ENCODE measurements at places on chromosomes 12 and 14.

DNA sequence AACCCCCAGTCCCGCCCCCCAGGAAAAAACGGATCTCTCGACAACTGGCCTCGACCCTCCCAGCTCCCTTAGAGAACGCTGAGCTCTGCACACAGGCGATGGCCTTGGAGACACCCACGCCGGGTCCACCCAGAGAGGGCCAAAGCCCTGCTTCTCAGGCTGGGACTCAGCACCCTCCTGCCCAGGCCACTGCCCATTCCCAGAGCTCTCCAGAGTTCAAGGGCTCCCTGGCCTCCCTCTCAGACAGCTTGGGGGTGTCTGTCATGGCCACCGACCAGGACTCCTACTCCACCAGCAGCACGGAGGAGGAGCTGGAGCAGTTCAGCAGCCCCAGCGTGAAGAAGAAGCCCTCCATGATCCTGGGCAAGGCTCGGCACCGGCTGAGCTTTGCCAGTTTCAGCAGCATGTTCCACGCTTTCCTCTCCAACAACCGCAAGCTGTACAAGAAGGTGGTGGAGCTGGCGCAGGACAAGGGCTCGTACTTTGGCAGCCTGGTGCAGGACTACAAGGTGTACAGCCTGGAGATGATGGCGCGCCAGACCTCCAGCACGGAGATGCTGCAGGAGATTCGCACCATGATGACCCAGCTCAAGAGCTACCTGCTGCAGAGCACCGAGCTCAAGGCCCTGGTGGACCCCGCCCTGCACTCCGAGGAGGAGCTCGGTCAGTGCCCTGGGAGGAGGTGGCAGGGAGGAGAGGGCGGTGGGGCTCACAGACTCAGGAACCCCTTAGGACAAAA, 95.8 kb downstream of the LGMN start:
- no peak for DNase-seq

DNA sequence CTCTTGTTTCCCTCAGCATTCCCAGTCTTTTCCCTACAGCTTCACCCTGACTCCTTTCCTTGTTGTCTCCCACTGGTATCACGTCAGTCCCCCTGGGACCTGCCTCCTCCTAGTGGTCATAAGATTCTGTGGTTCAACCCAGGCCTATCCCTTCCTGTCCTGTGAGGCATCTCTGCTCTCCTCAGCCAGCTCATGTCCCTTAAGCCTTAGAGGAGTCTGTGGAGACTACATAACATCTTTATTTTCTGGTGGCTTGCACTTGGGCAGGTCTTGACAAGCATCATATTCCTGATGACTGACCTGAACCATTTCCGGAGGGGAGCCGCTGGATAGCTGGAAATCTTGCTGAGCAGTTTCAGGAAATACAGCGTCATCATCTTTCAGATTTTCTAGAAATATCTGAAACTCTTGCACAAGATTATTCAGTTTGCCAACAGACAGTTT, 688 bp downstream of the C12orf71 start:
- no peak for DNase-seq

- DNase-seq, result no peak
These were observed 53.1 kb downstream of the KCNA1 start for GRCh38 chr12:4962539-4963486.

GRCh38 chr14:59107819-59108218, 80.6 kb upstream of the DAAM1 start:
- DNase-seq, result no peak

DNA sequence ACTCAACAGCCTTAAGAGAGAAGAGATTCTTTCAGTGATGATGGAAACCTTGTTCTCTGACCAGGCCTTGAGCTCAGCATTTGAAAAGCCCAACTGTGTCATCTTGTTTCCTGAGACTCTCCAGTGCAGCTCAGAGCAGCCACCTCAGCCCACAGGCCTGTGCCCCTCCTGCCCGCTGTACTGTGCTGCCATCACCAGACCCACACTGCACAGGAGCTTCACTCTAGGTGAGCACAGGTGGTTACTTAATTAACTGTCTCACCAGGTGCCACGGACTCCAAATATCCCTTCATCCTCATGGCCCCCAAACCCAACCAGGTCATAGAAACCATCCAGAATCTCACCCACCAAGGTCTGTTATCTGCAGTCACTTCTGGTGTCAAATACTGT, 51.3 kb downstream of the JAG2 start:
- DNase-seq, result no peak

- no peak for DNase-seq
These were observed 393.9 kb downstream of the PAWR start for GRCh38 chr12:79296871-79297270.

DNA sequence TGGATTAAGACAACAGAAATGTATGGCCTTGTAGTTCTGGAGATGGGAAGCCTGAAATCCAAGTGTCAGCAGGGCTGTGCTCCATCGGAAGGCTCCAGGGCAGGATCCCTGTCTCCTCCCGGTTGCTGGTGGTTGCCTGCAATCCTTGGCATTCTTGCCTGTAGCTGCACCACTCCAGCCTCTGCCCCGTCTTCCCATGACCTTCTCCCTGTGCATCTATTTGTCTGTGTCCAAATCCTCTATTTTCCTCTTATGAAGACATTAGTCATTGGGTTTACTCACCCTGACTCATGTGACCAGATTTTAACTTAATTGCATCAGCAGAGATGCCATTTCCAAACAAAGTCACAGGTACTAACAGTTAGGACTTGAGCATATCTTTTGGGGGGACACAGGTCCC, 15.1 kb downstream of the TUNAR start:
- no peak for DNase-seq

DNA sequence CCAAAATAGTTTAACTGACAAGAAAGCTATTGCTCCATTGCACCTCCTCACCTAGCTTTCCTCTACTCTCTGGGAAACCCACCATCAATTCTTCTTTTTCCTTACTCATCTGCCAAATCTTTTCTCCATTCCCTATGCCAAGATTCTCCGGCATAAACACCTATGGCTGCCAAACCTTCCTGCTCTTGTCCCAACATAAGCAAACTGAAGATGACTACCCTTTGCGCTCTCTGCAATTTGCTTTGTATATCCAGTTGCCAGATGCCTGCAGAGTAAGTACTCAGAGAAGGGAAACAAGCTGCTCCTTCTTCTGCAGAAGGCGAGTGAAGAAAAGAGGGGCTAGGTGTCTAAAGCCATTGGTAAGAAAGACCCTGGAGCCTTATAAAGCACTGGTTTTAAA, 11.5 kb downstream of the PTGER2 start:
- DNase-seq, result no peak

DNA sequence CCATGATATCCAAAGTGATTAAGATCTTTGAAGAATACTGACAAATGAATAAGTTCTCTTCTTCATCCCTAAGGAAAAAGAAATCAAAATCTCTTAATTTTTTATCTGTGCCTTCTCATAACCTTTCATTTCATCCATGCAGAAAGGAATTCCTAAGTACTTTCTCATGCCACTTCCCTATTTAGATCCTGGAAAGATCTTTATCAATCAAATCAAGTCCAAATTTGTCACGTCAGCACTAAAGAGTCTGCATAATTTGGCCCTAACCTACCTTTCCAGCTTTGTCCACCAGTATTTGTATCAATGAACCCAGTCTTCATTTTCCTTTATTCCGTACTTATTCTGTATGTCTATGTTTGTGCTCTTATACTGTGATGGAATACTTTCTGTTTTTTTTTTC, 41.2 kb downstream of the VEZT start:
- DNase-seq, result no peak

All from stimulated activated CD4-positive, alpha-beta T cell treated with anti-CD3 and anti-CD28 coated beads, Interleukin-1b, Interleukin-23, amount 100 ng/mL, for 4 hours (primary cell).